ENCODE measurements at places on chromosomes 2 and 18.

- no peak for DNase-seq
Measured at GRCh38 chr2:43107679-43108078, 118.7 kb downstream of the ZFP36L2 start.

GRCh38 chr2:2448178-2448577 is 117.1 kb upstream of the MYT1L start:
- DNase-seq, result no peak

- DNase-seq, result no peak
Measured at GRCh38 chr2:203822240-203822639, 45.3 kb upstream of the CTLA4 start.

- no peak for DNase-seq
Measured at GRCh38 chr2:173349287-173349686, 5.4 kb upstream of the CDCA7 start.

DNA sequence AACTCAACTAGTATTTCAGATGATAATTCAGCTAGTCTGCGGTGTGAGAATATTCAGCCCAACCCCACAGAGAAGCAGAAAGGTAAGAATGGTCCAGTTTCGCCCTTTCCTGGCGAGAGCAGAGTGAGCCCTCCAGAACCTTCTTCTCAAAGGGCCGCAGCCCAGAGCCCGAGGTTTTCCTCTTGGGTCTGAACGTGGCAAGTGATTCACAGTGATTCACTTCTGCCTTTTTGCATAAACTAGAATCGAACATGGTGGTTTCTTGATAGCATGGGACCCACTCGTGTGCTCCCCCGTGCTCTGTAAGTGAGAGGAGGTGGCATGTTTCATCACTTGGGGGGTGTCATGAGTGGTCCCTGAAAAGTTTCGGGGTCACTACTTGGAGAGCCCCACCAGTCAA is 24.2 kb downstream of the TRAF3IP1 start:
- DNase-seq, result no peak

- DNase-seq, result no peak
Measured at GRCh38 chr2:10792660-10793400, 19.8 kb downstream of the PDIA6 start.

- DNase-seq, result peak; percentile 11
Measured at GRCh38 chr18:9914584-9915290, 921 bp downstream of the VAPA start.

- DNase-seq, result peak; percentile 7
Measured at GRCh38 chr18:3525870-3526420, 76.0 kb downstream of the TGIF1 start.

- no peak for DNase-seq
Measured at GRCh38 chr2:234964631-234965461, 13.0 kb downstream of the SH3BP4 start.

DNA sequence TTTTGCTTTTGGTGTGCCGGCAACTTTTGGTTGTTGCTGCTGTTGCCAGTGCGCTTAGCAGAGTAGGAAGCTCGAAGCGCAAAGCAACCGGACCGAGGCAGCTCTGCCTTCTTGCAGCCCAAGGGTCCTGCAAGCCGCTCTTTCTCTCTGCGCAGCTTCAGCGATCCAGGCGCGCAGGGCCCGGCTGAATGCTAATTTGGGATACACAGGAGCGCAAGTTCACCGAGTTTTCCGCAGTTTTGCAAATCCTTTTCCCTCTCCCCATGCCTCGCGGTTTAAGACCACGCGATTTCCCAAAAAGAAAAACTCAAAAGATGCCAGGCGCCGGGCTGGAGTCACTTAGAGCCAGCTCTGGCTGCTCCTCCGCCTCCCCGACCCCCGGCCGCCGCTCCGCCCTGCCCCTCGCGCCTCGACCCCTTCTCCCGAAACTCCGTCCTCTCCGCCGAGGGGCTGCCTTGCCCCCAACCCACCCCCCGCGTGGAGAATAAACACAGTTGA is 13.5 kb upstream of the SIX3 start:
- no peak for DNase-seq

GRCh38 chr2:10911291-10912075 is at the start of gene KCNF1:
Gene KCNF1, plus strand, starts transcription at chr2:10911934. Its CDS starts 493 bp downstream, at chr2:10912427.
- peak; percentile 55 for DNase-seq

DNA sequence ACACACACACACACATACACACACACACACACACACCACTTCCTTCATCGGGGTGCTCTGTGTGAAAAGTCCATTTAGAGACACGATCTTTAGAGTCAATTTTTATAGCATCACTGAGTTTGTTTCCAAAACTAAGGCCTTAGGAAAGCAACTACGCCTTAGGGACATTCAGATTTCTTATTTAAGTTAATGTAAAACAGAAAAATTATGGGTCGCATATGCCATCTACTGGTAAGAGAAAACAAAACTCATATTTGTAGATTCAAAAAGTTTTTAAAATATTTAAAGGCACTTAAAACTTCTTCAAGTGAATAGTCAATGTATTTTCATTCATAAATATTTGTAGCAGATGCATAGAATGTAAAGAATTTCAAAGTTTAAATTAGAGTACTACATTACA is 166.2 kb downstream of the ATAD2B start:
- DNase-seq, result no peak

- DNase-seq, result no peak
Measured at GRCh38 chr18:63113899-63114565, 205.5 kb downstream of the BCL2 start.

DNA sequence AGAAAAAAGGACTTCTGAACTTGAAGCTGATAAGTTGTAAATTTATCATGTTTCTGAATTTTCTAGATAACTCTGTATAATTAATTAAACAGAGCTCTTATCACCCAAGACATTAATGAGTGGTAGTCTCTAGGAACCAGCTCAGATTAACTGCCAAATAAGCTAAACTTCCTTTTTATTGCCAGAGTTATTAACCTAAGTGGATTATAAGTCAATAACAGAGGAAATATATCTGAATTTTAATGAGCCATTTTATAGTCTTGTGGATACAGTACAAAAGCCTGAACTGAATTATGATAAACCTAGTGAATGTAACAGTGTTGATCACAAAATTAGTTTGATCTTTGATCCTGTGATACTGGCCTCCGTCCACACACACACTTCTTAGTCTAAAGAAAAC is 111.5 kb downstream of the COMMD1 start:
- DNase-seq, result no peak

DNA sequence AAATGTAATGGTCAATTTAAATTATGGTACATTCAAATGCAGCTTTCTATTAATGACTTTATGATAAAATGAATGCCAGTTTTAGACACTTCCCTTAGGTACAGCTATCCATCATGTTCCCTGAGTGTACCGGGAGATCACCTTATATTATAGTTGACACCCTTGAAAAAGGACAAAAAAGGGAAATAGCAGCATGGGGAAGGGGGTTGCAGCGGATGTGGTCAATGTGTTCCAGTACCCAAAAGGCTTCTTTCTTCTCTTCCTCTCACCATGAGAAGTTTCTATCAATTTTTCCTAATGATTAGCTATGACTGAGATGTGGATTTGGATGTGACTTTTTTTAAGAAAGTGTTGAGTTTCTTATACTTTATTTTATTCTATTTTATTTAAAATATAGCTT is 154.4 kb downstream of the CCDC85A start:
- DNase-seq, result no peak

DNA sequence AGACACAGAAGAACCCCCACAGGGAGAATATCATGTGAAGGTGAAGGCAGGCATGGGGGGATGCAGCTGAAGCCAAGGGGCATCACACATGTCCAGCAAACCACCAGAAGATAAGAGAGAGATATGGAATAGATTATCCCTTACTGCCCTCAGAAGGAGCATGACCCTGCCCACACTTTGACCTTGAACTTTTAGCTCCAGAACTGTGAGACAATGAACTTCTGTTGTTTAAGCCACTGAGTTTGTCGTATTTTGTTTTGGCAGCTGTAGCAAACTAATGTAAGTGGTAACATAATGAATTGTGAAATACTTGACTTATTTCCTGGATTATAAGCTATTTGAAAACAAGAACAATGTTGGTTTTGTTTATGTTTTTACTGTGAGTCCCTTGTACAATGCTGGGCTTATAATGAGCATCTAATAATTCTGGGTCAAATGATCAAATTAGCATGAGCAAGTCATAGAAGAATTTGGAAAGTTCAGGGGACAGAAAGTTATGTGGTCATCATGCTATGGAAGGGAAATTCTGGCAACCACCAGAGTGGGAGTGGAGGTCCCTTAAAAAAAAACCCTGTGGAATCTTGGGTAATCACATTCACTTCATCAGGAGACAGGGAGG is 541.0 kb upstream of the KLHL29 start:
- DNase-seq, result no peak

GRCh38 chr2:31081492-31081891 is 56.7 kb downstream of the GALNT14 start:
- DNase-seq, result no peak

GRCh38 chr2:62430146-62430545 is 75.8 kb downstream of the TMEM17 start:
- DNase-seq, result no peak

GRCh38 chr2:32095671-32096070 is 32.3 kb downstream of the SPAST start:
- no peak for DNase-seq

DNA sequence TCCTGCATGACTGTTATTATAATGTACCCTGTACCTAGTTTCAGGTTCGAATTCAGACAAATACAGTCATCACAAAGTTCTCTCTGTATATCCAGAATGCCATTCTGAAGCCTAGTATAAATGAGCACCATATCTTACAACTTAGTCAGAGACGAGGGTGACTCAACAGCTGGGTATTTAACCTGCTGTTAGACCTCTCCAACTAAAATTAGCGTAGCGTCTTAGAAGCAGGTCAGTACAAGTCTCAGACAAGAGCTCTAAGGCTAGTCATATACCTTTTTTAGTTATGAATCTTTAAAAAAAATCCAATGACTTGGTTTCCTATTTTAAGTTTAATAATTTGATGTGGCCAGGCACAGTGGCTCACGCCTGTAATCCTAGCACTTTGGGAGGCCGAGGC is 74.1 kb downstream of the CABYR start:
- DNase-seq, result no peak

GRCh38 chr2:96768083-96768561 is 7.4 kb downstream of the CNNM4 start:
- DNase-seq, result no peak

GRCh38 chr2:27085673-27086089 is 891 bp upstream of the KHK start:
- DNase-seq, result peak; percentile 43

GRCh38 chr2:38497670-38498037 is 105.1 kb downstream of the HNRNPLL start:
- no peak for DNase-seq

- DNase-seq, result no peak
Measured at GRCh38 chr2:10205162-10205475, 82.6 kb downstream of the RRM2 start.

DNA sequence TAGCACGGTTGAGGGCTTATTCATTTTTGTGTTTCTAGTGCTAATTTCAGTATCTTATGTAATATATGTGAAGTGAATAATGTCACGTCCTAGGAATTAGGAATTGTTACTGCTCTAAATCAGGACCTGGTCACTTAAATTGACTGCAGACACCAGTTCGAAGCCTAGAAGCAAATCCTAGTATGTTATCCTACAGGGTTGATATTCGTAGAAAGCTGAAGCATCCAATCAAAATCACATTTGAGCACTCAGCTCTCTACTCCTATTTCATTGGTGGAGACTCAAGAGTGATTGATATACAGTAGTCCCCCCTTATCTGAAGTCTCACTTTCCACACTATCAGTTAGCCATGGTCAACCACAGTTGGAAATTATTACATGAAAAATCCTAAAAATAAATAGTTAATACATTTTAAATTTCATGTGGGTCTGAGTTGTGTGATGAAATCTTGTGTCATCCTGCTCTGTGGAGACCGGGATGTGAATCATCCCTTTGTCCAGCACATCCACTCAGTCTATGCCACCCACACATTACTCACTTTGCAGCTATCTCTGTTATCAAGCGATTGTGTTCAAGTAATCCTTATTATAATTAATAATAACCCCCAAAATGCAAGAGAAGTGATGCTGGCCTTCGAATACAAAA is 35.2 kb upstream of the SCN9A start:
- DNase-seq, result no peak

GRCh38 chr18:29007986-29008654 is 831.2 kb upstream of the CDH2 start:
- no peak for DNase-seq

DNA sequence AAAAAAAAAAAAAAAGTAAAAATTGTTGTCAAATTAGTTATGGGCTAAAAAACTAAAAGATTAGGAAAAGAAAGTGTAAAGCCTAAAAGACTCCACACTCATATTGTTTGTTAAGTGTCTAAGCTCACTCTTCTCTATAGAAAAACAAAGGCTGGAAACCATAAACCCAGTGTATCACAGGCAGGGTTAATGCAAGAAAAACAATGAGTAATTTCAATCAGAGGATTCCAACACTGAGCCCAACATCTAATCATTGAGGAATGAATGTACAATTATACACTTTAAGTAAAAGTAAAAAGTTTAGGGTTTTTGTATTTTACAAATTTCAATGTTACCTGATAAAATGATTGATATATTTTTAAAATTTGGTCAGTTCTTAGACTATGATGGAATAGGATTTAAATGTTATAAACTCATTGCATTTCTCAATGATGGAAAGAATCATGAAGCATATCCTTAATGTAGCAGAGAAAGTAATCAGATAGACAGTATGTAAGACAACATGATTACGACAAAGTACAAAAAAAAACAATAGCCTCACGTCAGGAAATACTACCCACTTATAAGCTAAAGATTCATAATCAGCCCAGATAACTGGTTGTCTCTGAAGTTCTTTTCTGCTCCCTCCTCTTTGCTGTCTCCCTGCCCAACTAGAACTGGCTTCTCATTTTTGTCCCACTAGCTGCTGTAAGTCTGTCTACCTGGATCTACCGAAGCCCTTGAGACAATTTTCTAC is 44.5 kb upstream of the SP3 start:
- no peak for DNase-seq

DNA sequence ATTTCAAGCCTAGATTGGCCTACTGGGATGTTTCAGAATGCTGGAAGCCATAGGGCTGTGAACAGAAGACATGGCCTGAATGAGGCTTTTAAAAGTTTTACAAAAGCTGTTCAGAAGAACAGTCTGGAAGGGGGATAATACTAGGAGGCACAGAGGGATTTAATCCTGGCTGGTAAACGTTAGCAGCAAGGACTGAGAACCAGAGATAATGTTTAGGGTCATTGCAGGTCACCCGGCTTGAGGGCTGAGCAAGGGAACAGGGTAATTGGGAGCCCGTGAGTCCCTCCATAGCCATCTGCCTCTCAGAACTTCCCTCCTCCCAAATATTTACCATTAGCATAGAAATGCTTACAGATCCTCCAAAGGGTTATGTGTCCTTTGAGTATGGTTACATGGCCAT is 765.4 kb downstream of the TMEM182 start:
- DNase-seq, result no peak

DNA sequence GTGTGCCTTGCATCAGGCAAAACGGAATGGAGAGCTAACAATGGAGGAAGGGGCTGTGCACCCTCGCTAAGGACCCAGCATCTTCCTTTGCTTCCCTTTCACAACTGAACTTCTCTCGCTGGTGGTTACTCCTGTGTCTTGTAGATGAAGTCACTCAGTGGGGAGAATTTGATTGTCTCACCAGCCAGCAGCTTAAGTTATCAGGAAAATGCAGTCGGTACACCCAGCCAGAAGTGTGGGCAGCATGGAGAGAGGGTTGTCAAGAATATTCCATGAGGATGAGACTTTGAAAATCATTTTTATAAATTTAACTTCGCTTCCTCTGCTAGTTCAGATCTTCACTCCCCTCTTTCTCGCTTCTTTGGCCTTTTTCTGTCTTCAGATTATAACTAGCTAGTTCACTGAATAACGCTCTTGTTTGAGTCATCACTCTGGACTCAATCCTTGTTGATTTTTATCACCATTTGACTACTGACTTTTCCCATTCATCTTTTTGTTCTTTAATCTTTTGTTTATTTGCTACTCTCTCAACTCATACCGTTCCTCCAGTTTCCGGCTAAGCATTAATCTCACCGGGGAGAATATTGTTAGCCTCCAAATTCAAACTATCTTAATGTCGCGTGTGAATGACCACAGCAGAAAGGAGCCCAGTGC is 221.7 kb downstream of the CD226 start:
- DNase-seq, result no peak

Data from neural crest cell (in vitro differentiated cells).